DMS153 (cell line): ENCODE measurements at places on chromosomes 7 and 10.

- no peak for DNase-seq
Measured at GRCh38 chr10:121696854-121697253, 98.6 kb upstream of the FGFR2 start.

- no peak for DNase-seq
Measured at GRCh38 chr7:137755846-137756651, 90.7 kb downstream of the DGKI start.

GRCh38 chr7:89312551-89312950, 517.0 kb upstream of the TEX47 start:
- DNase-seq: no peak

GRCh38 chr10:12758271-12758670, 243.2 kb downstream of the CCDC3 start:
- DNase-seq: no peak

GRCh38 chr7:15856311-15856710, 169.8 kb upstream of the MEOX2 start:
- no peak for DNase-seq

- DNase-seq: no peak
Measured at GRCh38 chr7:91266689-91267090, 2.5 kb downstream of the FZD1 start.

GRCh38 chr7:897771-898376, 21.5 kb downstream of the GET4 start:
- DNase-seq: no peak

DNA sequence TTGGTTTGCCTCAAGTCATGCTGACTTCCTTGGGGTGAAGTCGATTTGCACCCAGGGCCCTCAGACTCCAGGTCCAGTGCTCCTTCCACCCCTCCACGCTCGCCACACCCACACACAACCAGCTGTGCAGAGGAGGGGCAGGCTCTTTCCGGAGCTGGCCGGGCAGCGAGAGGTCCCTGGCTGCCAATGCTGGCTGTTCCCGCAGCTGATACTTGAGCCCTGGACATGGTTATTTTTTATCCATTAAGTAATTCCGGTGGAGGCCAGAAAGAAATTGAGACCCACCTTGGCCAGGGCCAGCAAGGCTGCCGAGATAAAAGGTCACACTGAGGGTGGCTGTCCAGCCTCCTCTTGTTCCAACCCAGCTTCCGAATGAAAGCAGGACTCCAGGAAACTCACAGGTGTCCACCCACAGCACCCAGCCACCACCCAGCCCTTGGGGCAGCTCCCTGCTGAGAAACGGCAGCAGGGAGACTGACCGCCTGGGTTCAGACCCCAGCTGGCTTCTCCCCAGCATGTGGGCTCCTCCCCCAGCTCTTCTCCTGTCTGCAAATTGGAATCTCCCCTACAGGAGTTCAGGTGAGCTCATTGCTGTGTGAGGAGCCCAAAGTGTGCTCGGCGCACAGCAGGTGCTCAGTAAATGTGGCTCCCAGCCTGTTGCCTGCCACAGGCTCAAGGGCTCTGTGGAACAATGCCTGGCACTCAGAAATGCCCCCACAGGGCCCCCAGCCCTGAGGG, 77.8 kb downstream of the PDGFA start:
- DNase-seq: no peak

GRCh38 chr7:29091715-29092114, 54.6 kb downstream of the CPVL start:
- peak; percentile 27 for DNase-seq

DNA sequence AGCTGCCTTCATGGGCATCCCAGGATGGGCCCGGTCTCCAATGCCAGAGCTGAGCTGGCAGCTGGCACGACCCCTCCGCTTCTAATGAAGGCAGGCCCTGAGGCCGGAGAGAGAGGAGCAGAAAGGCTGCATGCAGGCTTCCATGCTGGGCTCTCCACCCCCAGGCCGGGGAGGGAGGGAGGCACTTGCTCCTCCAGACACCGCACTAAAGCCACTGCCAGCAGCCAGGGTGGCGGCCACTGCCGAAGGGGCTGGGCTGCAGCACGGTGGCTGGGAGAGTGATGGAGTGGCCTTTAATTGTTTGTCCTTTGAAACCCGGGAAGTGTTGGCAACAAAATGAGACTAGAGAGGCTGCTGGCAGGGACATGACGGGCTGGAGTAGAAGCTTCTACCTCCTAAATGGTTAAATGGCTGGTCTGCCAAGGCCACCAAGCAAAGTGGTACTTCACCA, 236.5 kb downstream of the SKAP2 start:
- peak; percentile 86 for DNase-seq

GRCh38 chr7:5694912-5695726, 86.3 kb downstream of the RNF216 start:
- DNase-seq: no peak

DNA sequence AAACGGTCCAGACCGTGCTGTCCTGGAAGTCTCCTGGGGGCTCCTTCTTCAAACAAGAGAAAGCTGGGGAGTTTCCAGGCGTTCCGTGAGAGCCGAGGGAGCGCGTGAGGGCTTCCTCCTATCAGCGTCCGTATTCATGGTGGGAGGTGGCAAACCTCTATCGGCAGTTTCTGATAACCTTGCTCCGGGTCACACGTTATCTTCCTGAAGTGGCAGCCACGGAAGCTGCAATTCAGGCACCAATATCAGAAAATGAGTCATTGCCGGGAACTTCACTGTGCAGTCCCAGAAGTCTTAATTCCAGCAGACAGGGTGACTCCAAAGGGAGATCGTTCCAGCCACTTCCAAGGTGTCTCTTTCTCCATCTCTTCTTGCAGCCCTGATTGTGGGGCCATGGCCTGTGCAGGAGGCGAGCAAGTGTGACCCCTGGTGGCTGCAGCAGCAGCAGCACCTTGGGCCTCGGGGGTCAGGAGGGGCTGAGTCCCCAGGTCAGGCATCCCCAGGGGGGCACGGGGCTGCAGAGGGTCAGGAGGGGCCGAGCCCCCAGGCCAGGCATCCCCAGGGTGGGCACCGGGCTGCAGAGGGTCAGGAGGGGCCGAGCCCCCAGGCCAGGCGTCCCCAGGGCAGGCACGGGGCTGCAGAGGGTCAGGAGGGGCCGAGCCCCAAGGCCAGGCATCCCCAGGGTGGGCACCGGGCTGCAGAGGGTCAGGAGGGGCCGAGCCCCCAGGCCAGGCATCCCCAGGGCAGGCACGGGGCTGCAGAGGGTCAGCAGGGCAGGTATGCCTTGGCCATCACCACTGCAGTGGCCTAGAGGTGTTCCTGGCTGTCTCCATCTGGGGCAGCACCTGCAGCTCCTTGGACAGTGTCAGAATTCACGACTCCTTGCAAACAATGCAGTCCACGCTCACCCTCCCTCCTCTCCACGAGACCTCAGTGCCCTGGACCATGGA, 538.7 kb downstream of the DNAJB6 start:
- no peak for DNase-seq

DNA sequence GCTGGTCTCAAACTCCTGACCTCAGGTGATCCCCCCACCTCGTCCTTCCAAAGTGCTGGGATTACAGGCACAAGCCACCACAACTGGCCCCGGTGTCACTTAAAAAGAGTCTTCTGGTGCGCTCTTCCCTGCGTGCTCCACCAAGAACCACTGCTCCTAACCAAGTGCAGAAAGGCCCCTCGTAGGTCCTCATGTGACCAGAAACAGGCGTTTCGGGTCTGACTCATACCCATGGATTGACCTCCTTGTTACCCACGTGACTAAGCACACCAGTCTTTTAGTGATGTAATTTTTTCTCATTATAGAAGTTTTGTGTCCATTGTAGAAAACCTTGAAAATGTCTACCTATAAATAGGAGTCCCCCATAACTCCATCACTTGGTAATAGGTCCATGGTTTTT, 13.9 kb downstream of the FKBP6 start:
- DNase-seq: no peak

DNA sequence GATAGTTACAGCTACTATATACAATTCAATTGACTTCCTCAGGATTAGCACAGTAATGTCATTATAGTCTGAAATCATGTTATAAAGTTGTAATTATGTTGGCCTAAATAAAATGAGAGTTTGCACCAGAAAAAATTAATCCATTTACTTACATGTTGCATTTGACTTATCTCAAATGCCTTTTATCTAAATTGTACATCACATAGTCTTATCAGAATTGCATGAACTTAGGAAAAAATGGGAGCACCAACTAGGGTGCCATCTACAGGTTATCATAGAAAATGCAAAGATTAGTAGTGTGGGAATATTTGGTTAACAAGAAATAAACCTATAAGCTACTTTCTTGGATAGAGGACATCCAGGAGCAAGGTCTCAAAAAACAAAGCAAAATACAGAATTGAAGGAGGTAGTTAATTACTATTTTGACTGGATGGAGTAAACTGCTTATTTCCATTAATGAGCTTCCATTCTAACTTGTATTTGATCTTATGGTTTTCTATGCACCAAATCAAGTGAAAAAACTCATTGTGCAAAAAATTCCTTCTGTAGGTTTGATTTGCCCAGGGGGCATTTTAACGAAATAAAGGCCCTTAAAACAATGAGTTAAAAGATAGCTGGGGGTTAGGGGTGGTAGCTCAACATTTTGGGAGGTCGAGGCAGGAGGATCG, 60.0 kb upstream of the ORC5 start:
- DNase-seq: no peak

GRCh38 chr7:39247576-39247975, 269.9 kb downstream of the POU6F2 start:
- DNase-seq: no peak

DNA sequence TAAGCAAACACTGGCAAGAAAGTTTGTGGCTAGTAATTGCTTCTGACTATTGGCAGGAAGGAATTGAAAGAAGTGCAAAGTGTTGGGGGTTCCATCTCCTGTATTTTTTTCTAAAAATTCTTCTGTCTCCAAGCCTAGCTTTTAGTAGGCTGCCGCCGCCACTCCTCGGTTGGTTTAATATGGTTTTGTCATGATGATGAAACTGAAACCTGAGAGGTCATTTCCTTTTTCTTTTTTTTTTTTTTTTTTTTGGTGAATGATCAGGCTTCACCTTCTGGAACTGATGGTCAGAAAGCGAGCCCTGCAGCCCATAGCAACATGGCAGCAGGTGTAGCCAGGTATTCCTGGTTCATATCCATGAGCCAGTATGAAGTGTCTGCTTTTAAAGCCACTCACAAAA, 75.3 kb upstream of the AGBL3 start:
- no peak for DNase-seq

GRCh38 chr10:58050575-58050974, 217.1 kb downstream of the IPMK start:
- DNase-seq: no peak

DNA sequence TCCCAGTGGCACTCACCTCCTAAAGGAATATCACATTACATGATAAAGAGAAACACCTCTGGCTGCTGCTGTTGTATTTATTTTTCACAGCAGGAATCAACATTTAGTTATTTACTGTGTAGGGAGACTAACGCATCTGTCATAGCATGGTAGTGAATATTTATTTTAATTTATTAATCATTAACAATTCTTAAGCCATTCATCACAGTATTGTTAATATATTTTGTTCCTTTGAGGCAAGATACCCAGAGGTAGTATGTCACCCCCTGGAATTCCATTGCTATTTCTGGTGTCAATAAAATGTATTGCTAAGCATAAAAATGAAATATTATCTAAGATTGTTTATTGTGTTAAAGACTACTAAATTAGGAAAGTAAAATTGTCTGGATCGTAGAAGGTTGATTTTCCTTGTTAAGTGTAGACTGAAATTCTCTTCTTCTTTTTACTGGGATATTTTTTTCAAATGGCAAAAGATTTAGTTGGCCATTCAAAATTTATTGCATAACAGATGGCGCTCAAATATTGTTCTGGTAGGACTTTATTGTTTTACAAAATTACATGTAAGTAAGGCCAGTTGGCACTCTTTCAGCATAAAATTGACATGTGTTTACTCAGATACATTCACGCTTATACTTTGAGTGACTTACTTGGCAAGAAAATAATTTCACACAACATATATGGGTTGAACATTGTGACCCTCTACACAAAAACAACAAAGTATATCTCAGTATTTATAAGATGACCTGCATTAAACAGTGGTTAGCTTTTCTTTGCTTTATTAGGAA, 1358.7 kb upstream of the SORCS1 start:
- DNase-seq: no peak

DNA sequence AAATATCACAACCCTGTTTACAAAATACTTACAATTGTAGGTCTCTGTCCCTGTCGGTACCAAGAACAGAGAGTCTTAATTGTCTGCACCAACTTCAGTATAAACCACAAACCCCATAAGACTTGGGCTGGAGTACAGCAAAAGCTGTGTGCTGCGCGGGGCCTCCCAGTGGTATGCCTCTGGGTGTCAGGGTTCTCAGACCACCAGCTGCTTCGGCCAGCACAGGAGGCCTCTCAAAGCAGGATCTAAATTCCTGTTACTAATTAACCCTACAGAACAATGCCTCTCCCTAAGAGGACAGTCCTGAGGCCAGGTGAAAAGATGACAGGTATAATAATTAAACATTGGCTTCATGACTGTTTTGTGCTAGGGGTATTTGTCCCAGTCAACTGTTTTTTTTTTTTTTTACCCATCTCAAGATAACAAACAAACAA, 957 bp upstream of the SVIL start:
- no peak for DNase-seq

GRCh38 chr7:131808736-131809135, 252.3 kb upstream of the PODXL start:
- no peak for DNase-seq

DNA sequence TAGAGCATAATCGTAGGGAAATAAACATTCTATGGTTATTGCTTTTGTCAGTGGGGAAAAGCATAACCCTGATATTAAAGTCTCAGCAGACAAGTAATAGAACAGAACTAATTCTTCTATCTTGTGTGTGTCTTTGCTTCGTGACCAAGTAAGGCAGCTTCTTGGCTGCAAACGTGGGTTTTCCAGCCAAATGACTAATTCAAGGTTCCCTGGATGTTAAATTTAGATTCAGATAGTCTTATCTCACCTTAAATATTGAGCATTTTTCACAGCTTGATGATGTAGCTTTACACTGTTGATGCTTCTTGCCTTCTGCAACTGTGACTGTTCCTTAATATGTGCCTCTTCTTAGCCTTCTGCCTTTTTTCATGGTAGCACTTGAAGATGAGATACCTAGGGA, 113.0 kb downstream of the EXOC4 start:
- no peak for DNase-seq

GRCh38 chr10:133489816-133490588, 36.3 kb downstream of the SCART1 start:
- DNase-seq: no peak

- peak; percentile 59 for DNase-seq
Measured at GRCh38 chr10:58436071-58436470, 50.9 kb downstream of the TFAM start.

- DNase-seq: no peak
Measured at GRCh38 chr7:66877577-66878300, 43.3 kb upstream of the TMEM248 start.

DNA sequence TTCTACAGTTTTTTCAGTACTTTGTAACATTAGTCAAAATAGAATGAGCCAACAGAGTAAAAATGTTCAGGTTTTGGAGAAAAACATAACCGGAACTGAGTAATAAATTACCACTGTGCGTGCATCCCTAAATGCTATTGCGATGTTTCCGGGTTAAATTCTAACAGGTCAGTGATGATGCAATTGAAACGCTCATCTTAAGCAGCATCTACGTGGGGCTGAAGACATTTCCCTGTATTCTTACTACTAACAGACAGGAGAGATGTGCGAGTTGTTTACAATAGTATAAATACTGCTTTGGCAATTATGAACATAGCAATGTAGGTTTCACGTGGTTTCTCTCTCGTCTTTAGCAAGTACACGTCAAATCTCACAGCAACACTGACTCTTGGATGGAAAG, 149.4 kb downstream of the USP6NL start:
- DNase-seq: no peak

- no peak for DNase-seq
Measured at GRCh38 chr10:28593811-28594210, 60.9 kb downstream of the WAC start.
